ENCODE measurements at places on chromosomes 16 and 17. TPM values are rescaled to one million over a fixed set of nuclear protein-coding genes. Genes with fewer than 3 reads are reported as not detected.

Gene CTDNEP1
- 109 TPM for total RNA-seq

Gene ARSG
- total RNA-seq = 22.9 TPM

Gene UTS2R
- total RNA-seq = not detected

Gene ITGA2B
- 3.9 TPM for total RNA-seq

Gene CCDC102A
- 6.1 TPM for total RNA-seq

Gene SDR42E2
- 2.9 TPM for total RNA-seq

Gene KRTAP4-4
- not detected for total RNA-seq

Gene PLK1
- total RNA-seq = 3.8 TPM

Gene CA7
- not detected for total RNA-seq

Gene MYOCD
- total RNA-seq = not detected

Gene ATAD5
- 4.2 TPM for total RNA-seq

Gene TMEM98
- not detected for total RNA-seq

Gene STH
- total RNA-seq = not detected

Gene NOXO1
- 1.8 TPM for total RNA-seq

Gene KRTAP3-1
- total RNA-seq = not detected

Gene CIAO3
- total RNA-seq = 41.9 TPM

Gene USP43
- 0.23 TPM for total RNA-seq

Gene RCVRN
- not detected for total RNA-seq

Gene SMIM22
- not detected for total RNA-seq

Gene CCL16
- not detected for total RNA-seq

Gene CD300LG
- total RNA-seq = not detected

Gene BIRC5
- 1.5 TPM for total RNA-seq

Gene KRT36
- total RNA-seq = not detected

Measured in T-cell (primary cell).